Caki2 (cell line): ENCODE measurements at places on chromosomes 11 and 22.

DNA sequence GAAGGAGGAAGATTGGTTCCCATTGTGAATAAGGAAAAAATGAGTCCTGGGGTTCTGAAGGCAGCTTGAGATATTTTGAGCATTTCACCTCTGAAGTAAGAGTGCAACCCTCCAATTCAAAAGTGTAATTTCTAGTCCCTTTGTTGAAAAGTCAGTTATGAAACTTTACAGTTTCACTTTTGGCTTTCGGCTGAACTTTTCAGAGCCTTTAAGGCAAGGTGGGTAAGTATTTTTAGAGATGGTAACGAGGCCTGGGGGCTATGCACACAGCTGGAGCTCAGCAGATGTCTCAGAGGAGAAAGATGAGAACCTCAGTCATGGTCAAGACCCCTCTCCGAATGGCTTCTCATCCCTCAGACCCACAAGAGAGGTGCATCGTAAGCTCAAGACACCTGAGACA, 267.6 kb downstream of the KIRREL3 start:
- no peak for DNase-seq

DNA sequence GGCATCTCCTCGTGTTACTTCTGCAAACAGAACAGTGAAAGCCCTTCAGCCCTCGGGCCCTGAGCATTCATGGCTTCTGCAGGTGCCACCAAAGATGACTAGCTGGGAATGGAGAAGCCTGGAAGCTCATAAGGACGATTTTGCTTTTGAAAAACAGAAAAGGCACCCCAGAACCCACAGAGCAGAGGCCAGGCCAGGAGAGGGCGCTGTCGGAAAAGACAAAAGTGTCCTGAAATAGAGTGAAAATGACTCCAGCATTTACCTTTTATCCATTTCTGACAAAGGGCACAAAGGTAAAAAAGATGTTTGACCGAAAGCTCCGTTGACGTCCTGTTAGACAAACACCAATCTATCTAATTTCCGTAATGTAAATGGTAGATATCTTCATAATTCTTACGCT, 37.6 kb downstream of the ZNF195 start:
- DNase-seq, result no peak

DNA sequence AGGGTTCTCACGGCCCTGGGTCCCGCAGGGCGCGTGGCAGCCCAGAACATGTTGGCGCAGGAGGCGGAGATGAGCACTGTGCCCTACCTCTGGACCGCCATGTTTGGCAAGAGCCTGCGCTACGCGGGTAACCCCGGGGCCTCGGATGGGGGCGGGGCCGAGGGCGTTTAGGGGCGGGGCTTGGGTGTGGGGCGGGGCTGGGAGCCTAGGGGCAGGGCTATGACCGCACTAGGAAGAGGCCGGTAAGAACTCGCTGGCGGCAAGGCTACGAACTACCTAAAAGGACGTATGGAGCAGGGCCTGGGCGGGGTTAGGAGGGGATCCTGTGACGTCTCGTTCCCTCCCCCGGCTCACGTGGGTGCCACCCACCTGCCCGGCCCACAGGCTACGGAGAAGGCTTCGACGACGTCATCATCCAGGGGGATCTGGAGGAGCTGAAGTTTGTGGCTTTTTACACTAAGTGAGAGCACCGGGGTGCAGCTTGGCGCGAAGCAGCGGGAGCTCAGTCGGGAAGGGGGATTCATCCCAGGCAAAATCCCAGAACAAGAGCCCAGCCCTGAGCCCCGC, 2.8 kb upstream of the LZTR1 start:
- DNase-seq, result peak; percentile 64

DNA sequence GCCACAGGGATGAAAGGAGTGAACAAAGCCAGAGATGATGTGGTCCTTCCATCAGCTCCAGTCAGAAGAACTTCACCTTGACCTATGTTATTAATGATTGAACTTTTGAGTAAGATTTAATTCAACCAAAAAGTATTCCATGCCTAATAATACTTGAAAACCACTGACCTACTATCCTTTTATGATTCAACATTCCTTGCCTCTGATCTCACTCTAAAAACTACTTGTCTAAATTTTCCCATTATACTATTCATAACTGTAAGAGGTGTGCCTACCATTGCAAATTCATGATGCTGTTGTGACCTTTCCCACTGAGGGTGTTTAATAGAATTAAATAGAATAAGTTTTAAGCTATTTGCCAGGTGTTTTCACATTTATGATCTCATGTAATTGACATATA, 164.7 kb upstream of the GUCY1A2 start:
- DNase-seq, result peak; percentile 45

DNA sequence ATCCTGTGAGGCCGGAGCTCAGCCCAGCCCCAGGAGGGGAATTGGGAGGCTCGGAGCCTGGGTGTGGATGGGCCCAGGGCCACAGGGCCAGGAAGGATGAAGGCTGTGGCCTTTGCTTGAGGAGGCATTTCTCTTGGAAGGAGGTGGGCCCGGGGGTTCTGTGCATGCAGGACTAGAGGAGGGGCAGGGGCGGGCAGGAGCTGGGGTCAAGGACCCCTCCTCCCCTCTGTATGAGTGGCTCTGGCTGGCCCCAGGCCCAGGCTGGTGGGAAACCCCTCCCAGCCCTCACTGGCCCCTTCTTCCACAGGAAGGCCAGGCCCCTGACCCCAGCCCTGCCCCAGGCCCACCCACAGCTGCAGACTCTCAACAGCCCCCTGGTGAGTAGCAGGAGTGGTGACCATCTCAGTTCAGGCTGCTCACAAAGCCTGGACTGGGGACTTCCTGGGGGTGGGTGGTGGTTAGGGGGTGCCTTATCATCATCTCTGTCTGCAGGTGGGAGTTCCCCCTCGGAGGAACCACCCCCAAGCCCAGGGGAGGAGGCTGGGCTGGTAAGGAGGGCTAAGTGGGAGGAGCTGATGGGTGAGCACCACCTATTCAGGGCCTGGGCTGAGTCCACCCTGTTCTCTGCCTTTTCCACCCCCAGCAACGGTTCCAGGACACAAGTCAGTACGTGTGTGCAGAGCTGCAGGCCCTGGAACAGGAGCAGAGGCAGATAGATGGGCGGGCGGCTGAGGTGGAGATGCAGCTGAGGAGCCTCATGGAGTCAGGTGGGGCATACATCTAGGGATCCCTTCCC, 6.0 kb downstream of the KCNK7 start:
- no peak for DNase-seq
